Activated naive CD8-positive, alpha-beta T cell treated with anti-CD3 and anti-CD28 coated beads, Interleukin-2, amount 50 U/mL, for 16 hours (primary cell): ENCODE measurements at places on chromosomes 1 and 21.

DNA sequence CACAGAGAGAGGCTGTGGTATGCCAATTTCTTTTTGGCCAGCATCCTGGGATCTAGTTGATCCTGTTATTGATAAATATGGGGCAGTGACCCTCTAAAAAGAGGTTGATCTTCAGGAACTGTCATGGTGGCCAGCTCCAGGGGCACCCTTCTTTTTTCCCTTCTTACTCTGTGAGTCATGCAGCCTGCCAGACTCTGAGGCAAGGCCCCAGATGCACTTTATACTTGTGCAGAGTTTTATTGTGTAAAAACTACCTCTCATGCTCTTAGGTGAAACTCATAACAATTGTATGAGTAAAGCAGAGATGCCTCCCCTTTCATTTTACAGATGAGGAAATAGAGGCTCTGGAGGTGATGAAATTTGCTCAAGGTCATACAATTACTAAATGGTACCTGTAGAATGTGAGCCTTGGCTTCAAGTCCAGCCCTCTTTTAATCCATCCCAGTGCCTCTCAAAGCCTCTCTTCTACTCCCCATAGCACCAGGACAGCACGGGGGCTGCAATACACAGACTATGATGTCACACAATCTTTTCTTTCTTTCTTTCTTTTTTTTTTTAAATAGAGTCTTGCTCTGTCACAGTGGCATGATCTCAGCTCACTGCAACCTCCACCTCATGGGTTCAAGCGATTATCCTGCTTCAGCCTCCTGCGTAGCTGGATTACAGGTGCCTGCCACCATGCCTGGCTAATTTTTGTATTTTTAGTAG lies 387.8 kb downstream of the KCNH1 start:
- DNase-seq: no peak

DNA sequence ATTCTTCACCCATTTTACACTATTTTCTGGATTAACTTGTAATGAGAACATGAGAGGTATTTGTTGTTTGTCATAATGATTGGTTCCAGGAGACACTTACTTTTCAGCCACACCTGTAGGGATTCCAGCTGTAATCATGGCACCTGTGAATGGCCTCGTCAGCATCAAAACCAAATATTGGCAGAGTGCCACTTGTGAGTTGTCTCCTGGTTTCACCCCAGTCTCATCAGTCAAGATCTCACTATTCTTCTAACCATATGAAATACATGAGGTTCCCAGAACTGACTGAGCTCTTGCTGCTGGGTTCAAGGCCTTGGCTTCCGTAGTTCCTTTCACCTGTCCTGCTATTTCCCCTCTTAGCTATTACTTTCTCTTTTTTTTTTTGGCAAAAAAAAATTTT lies 246.6 kb upstream of the ADGRL2 start:
- no peak for DNase-seq

DNA sequence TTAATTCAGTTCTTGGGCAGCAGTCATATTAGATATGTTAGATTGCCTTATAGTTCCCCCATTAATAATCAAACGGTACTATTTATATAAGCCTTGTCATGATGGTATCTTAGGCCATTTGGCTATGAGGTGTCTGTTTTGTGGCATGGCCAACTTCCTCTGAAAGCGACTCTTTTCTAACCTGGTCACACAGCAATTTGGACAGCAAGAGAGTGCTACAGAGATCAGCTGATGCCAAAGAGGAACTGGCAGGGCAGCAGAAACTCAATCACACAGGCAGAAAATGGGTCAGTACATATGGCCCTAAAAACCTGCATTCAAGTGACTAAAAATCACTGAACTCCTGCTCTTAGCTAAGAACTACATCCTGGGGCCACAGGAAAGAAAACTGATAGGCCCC lies 13.4 kb upstream of the MUTYH start:
- DNase-seq: no peak

- DNase-seq: no peak
Measured at GRCh38 chr1:175679981-175680652, 63.3 kb downstream of the TNR start.

- no peak for DNase-seq
Measured at GRCh38 chr1:210321552-210321951, 7.2 kb upstream of the HHAT start.

DNA sequence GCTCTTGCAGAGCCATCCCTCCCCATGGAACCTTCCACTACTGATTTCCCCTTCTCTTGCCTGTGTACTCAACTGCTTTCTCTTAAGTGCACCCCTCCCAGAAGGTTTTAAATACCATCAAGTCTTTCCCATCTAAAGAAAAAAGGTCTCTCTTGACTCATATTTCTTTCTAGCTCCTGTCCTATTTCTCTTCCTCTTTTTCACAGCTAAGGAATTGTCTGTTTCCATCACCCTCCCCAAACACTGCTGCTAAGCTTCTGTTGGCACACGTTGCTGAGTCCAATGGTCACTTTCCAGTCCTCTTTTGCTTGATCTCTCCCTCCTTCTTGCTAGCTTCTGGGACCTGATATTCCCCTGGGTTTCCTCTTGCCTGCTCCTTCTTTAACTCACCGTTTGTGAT lies 13.3 kb upstream of the GNL2 start:
- no peak for DNase-seq

DNA sequence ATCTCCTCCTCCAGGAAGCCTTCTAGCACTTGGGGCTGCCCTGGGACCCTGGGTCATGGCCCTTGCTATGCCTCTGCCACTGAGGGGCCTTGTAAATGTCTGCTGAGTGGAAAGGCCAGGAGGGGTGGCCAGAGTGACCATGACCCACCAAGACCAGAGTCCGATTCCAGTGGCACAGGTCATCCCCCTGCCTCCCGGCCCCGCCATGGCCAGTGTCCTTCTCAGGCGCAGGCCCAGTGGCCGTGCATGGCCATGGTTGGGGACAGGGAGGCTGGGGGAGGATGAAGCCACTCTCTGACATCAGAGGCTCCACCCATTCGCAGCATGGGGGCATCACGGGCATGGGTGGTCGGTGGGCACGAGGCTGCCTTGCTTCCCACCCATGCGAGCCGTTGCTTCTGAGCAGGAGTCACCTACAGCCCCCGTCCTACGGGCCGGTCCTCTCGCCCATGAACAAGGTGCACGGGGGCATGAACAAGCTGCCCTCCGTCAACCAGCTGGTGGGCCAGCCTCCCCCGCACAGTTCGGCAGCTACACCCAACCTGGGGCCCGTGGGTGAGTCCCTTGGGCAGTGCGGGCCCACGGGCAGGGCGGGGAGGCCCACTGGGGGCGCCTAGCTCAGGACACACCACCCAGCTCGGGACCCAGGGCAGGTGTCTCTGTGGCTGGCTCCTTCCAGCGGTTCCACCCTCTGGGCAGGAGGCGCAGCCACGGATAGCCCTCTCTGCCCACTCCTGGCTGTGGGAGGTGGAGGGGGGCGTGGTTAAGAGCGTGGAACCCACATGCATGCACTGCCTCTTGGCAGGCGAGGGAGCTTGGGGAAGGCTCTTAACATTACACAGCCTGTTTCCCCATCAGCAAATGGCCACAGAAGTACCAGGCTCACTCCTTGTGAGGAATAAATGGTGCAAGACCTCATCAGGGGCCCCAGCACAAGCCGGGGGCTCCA lies 22.4 kb upstream of the CCDC27 start:
- no peak for DNase-seq

DNA sequence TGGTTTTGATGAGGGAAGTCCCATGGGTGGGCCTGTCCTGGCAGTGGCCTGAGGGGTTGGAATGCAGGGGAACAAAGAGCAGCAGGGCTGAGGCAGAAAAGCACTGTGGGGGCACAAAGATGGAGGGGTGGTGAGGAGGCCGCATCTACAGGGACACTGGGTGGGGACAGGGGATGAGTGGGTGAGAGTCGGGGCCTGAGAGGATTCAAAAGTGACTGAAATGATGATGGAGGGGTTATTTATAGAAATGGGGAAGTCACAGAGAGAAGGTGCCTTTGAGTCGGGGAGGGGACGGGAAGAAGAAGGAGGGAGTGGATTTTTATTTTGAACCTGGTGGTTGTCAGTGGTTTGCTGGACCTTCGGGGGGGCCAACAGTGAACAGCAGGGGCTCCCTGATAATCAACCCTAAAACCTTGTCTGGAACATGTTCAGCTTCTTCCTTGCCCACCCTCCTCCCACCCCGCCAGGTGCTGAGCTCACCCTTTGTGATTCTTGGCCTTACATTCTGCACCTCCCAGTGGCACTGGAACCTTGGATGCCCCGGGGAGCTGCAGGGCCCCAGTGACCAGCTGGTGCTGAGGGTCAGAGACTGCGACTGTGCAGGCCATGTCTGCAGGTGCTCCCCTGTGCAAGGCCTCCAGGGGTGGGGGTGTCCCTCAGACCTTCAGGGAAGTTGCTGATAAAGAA lies 42.9 kb downstream of the IER5 start:
- no peak for DNase-seq

- DNase-seq: no peak
Measured at GRCh38 chr21:23541571-23541970, 2065.7 kb downstream of the MRPL39 start.

DNA sequence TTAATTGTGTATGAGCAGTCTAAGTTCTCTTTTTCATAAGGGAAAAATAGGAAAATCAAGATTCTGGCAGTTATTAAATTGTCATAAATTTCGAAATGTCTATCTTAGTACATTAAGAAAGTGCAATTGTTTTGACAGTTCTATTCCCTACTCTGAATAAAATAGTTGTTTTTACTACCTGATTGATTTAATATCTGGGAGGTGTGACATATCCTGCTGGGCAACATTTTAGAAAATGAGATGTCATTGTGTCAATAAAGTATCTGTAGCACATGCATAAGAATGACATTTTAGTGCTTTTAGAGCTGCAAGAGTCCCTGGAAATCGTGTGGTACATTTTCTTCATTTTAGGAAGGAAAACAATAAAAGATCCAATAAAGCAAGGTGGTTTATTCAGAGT lies 139.2 kb upstream of the COL11A1 start:
- no peak for DNase-seq

GRCh38 chr21:45091550-45092322 lies 17.4 kb downstream of the ADARB1 start:
- no peak for DNase-seq

DNA sequence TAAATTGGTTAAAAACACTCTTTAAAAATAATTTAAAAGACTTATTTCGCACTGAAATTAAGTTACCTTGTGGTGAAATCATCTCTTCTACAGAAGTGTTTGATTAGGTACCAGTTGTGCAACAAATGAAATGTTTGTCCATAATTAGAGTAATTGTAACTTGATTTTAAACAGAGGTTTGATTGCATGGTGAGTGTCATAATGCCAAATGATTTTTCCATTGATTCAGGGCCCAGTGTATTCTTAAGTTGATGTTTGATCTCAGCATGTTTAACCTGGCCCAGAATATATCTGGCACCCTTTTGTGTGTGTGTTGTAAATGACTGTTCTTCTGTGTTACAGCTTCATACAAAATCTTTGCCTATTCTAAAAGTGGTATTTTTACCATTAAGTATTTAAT lies 28.5 kb downstream of the LRRC8B start:
- no peak for DNase-seq

DNA sequence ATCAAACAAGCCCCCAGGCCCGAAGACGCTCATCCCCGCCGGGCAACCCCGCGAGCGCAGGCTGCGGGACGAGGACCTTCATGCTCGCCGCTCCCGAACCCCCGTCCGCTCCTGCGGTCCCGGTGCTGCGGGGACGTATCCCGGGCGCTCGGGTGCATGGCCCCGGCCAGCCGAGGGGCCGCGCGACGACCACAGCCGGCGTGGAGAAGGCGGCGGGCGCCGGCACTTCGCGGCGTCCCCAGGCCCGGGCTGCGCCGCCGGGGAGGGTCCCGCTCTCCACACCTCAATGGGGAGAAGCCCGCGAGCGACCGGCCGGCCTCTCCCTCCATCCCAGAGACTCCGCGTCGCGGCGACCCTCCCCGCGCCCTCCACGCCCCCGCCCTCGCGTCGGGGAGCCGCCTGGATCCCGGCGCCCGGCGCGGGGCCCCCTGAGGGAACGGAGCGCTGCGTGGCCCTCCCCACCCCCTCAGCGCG lies 401 bp downstream of the ERRFI1 start:
- DNase-seq: no peak

DNA sequence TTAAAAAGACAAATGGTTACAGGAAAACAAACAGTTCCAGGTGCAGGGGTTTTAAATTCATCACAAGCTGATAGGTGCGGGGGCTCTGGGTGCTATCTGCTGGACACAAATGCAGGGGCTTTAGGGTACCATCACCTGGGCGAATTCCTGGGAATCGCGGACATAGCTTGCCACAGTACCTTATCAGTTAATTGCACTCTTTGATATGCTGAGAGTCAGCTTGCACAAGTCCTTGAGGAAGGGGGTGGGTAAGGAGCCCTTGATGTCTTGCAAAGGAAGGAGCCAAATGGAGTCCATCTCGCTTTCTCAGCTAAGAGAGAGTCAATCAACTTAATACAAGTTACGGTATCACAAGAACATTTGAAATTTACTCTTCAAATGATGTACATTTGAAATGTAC lies 25.4 kb upstream of the TMEM54 start:
- no peak for DNase-seq

DNA sequence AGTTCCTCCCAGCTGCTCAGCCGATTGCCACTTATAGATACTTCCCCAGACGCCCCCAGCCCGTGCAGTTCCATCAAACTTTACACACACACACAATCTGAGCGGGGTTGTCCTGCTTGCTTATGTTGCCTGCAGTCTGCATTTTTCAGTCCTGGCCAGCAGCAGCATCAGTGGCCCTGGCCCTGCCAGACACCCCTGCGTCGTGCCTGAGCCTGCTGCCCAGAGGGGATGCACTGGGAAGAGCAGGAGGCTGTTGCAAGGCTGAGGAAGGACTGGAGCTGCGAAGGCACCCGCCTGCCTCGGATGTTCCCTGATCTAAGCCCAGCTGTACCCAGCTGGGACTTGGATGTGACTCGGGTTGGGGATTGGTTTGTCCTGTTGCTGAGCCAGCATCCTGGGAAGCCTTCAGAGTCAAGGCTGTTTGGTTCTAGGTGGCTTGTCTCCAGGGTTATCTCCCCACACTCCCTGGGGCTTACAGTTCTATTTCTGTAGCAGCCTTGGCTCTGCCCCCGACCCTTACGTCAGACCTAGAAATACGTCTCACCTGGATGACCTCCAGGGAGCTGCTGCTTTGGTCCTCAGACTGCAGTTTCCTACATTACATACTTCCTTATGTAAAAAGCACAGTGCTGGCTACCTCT lies 42.3 kb downstream of the MAN1C1 start:
- DNase-seq: no peak

GRCh38 chr1:38784452-38785284 lies 74.9 kb downstream of the RRAGC start:
- DNase-seq: no peak

GRCh38 chr1:226893936-226894335 lies 23.5 kb downstream of the PSEN2 start:
- DNase-seq: no peak

- DNase-seq: no peak
Measured at GRCh38 chr1:22784737-22785136, 74.1 kb downstream of the EPHB2 start.

DNA sequence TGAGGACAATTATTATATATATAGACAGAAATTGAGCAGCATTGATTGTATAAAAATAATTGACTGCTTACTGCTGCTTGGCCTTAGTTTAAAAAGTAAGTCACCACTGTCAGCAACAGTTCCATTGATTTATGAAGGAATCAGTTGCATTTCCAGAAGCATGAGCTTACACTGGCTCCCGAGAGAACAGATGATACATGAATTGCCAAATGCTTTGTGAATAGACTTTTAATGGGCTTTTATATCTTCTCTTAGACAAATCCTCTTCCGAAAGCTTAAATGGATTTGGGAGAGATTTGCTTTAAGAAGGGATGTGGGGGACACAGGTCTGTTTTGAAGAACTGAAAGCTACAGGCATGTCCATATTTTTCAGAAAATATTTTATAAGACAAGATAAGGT lies 7.5 kb downstream of the FHAD1 start:
- no peak for DNase-seq
